ENCODE measurements at places on chromosomes 1 and 21.

DNA sequence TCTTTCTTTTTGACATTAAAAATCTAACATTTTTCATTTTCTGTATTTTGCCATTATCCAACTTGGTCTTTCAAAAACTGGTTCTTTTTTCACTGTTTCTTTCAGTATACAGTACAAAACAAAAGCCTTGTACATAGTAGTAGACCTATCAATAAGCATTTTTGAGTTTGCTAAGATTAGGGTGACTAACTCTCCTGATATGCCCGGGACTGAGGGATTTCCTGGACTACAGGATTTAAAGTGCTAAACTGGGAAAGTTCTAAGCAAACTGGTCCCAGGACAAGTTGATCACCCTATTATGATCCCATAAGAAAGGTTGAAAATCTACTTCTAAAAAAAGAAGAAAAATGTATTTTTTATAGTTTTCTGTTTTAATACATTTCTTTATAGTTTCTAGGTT, 120.9 kb downstream of the USP25 start:
- H3K4me3 ChIP-seq, result no peak overlapping the region
- H3K27me3 ChIP-seq, result no peaks in the 10 kb centered on the region
- H3K36me3 ChIP-seq, result no peaks in the 10 kb centered on the region
- H3K4me1 ChIP-seq, result no peaks in the 10 kb centered on the region
- no peak overlapping the region for H3K27ac ChIP-seq

- no peak overlapping the region for H3K4me3 ChIP-seq
- DNase-seq, result no peak
- H3K27me3 ChIP-seq, result no peaks in the 10 kb centered on the region
- no peaks in the 10 kb centered on the region for H3K36me3 ChIP-seq
- H3K4me1 ChIP-seq, result no peaks in the 10 kb centered on the region
These were observed 237.8 kb downstream of the FMN2 start for GRCh38 chr1:240329443-240329842.

DNA sequence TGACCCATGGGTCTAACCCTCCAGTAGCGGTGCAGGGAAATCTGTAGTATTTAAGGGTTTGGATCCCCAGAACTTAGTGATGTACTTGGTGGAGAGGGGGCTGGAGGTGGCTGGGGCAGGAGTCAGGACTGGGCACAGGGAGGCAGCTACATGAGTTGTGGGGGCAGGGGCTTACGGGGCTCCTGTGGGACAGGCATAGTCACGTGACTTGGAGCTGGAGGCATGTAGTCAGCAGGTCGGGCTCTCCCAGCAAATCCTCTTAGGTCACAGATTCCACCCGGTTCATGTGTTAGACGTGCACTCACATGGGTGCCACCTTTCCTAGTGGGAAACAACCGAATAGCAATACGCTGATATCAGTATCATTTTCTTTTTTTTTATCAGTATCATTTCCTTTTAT, 112.1 kb downstream of the PCP4 start:
- H3K27ac ChIP-seq, result no peak overlapping the region
- DNase-seq, result no peak
- no peaks in the 10 kb centered on the region for H3K27me3 ChIP-seq
- H3K4me3 ChIP-seq, result no peak overlapping the region

DNA sequence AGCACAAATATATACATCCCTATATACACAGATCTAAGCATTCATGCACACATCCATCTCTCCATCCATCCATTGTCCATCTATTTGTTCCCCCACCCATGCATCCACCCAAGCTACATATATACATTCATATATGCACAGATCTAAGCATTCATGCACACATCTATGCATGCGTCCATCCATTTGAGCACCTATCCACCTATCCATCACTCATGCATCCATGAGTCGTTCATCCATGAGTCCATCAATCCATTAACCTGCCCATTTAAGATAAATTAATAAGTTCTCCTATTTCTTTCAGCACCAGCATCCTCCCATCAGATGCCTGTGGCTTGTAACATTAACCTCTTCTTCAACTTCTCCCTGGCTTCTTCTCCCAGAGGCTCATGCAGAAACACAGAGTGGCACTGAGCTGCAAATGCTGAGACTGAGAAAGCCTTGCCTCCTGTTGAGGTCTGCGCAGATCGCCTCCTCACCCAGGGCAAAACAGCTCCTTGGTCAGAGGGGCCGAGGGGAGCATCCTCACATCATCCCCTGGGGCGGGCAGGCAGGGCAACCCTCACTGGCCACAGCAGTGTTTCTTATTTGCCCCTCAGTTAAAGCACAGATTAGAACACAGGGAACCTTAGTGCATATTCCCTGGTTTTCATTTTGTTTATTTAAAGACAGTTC, 17.4 kb upstream of the PDE9A start:
- no peak overlapping the region for H3K27ac ChIP-seq
- H3K27me3 ChIP-seq, result no peaks in the 10 kb centered on the region
- no peak for DNase-seq
- H3K36me3 ChIP-seq, result no peaks in the 10 kb centered on the region
- no peak overlapping the region for H3K4me3 ChIP-seq
- peaks cover 6% of the 10 kb centered on the region for H3K4me1 ChIP-seq

GRCh38 chr1:16125088-16125470, 30.8 kb downstream of the EPHA2 start:
- H3K4me1 ChIP-seq, result peaks cover 18% of the 10 kb centered on the region
- no peaks in the 10 kb centered on the region for H3K27me3 ChIP-seq
- no peak for DNase-seq
- no peak overlapping the region for H3K27ac ChIP-seq

DNA sequence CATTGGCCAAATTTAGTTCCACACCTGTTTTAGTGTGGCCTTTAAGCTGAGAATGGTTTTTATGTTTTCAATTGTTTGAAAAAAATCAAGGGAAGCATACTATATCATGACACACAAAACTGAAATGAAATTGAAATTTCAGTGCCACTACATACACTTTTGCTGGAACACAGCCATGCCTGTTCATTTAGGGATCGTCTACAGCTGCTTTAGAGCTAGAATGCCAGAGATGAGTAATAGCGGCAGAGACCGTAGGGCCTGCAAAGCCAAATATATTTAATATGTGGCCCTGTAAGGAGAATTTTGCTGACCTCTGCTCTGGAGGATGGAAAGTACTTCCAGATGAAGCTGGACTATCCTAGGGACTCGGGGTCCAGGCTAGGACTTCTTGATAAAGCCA, 62.5 kb upstream of the LYST start:
- H3K27ac ChIP-seq, result no peak overlapping the region
- no peaks in the 10 kb centered on the region for H3K36me3 ChIP-seq
- DNase-seq, result no peak
- H3K4me1 ChIP-seq, result peaks cover 5% of the 10 kb centered on the region

DNA sequence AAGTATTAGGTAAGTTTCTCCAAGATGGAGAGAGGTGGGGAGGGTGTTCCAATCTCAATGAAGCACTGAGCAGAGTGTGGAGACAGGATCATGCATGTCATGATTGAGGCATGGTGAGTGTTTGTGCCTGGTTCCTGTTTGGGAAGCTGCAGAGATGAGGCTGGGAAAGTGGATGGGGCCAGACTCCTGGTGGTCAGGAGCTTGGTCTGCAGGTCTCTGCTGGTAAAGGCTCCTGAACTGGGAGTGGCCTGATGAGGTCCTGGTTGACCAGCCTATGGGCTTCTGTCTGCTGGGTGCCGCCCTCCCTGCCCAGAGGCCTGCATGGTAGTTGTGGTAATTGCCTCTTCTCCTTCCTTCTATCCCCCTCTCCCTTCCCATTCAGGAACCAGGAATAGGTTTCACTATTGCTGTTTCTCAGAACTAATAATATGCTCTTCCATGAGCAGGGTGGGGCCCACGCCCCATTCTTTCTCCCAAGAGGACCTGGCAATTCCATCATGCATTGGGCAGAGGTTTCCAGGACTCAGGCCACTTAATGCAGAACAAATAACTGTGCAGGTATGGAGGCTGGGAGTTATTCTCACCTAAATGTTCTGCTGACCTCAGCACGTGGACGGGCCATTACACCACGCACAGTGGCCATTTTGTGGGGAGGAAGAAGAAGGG, 24.5 kb downstream of the PROK1 start:
- no peaks in the 10 kb centered on the region for H3K4me1 ChIP-seq
- H3K36me3 ChIP-seq, result no peaks in the 10 kb centered on the region
- H3K4me3 ChIP-seq, result no peak overlapping the region
- DNase-seq, result no peak
- no peaks in the 10 kb centered on the region for H3K27me3 ChIP-seq

GRCh38 chr1:186404454-186405051, 28.9 kb downstream of the ODR4 start:
- no peaks in the 10 kb centered on the region for H3K27me3 ChIP-seq
- no peaks in the 10 kb centered on the region for H3K4me1 ChIP-seq
- peak; percentile 42 for DNase-seq
- peaks cover 11% of the 10 kb centered on the region for H3K36me3 ChIP-seq

Data from GM23338 (cell line).